ENCODE measurements at places on chromosomes 4 and X.

GRCh38 chr4:87882321-87882720, 49.6 kb downstream of the MEPE start:
- no peak for DNase-seq

DNA sequence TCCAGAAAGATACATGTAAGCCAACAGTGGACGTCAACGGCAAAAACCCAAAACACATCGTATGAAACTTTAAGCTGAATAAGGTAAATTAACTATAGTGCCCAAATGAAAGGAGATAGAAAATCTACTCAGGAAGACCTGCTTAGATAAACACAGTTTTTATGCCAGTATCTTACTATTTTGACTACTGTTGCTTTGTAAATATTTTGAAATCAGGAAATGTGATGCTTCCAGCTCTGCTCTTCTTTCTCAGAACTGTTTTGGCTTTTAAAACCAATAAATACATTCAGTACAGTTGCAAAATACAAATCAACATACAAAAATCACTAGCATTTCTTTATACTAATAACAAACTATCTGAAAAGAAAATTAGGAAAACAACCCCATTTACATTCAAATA, 83.8 kb downstream of the SMARCA5 start:
- DNase-seq: no peak

DNA sequence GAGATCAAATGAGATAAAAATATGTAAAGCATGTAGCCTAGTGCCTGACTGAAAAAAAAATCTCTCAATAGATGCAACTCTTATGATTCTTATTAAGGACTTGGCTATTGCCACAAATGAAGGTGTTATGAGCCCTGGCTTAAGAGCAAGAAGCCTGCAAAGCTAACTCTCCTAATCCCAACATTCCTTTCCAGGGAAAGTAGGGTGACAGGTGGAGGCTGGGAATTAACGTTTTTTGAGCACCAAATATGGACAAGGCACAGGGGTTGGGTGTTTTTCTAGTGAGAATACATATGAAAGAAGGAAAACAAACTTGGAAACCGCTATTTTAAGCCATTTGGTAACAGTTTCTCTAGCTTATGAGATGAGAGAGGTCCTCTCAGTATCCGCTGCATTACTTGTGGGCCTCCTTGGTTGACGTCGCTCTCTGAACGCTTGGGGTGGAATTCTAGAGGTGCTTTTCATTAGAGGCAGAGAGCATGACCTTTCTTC, 2.4 kb downstream of the RHOH start:
- no peak for DNase-seq

GRCh38 chr4:110638089-110638746, 15.3 kb upstream of the PITX2 start:
- DNase-seq: no peak

- no peak for DNase-seq
These were observed 274.4 kb downstream of the DCTD start for GRCh38 chr4:182642831-182643230.

GRCh38 chrX:152899874-152900719, 2.2 kb downstream of the ZNF185 start:
- DNase-seq: no peak

- DNase-seq: peak; percentile 45
These were observed 167.3 kb downstream of the SLIT2 start for GRCh38 chr4:20418861-20419451.

DNA sequence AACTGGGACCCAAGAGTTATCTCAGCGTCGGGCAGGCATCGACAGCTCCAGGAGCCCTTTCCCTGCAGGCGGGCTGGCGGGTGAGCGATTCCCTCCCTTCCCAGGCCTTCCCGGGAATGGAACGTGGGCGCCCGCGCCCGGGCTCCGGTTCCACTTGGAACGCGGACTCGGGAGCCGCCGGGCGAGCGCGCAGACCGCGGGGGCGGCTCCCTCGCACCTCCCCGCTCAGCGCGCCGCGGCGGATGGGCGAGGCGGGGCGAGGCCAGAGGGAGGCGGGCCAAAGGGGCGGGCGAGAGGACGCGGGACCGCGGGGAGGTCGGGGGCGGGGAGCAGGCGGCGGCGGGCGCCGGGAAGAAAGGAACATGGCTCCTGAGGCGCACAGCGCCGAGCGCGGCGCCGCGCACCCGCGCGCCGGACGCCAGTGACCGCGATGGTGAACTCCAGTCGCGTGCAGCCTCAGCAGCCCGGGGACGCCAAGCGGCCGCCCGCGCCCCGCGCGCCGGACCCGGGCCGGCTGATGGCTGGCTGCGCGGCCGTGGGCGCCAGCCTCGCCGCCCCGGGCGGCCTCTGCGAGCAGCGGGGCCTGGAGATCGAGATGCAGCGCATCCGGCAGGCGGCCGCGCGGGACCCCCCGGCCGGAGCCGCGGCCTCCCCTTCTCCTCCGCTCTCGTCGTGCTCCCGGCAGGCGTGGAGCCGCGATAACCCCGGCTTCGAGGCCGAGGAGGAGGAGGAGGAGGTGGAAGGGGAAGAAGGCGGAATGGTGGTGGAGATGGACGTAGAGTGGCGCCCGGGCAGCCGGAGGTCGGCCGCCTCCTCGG, at the start of gene PKD2:
TSS of gene PKD2 (plus strand) at position 332 of the 818 bp plus-strand sequence. CDS start at position 431, 99 bp downstream.
- DNase-seq: no peak

DNA sequence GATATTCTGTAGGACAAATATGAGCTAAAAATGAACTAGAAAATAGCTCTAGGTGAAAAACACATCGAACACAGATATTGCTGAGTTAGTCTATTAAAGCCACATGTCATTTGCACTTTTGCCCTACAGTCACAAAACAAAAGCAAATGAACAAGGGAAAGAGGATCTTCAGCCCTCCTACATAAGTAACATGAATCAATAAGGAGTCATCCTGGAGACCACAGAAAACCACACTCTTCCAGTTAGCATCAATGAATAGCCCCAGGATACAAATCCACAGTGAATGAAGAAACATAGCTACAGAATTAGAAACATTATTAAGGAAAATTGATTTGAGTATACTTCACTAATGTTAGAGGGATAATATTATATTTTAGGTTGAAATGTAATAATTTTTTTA, 311.4 kb downstream of the MAPK10 start:
- DNase-seq: no peak
